SK-N-SH (cell line): ENCODE measurements at places on chromosomes 7 and 10. TPM values are rescaled to one million over a fixed set of nuclear protein-coding genes. Genes with fewer than 3 reads are reported as not detected.

ADRB1 gene
- not detected in 2 replicates for polyA plus RNA-seq

NEUROD6 gene
- not detected in 2 replicates for polyA plus RNA-seq

DNA sequence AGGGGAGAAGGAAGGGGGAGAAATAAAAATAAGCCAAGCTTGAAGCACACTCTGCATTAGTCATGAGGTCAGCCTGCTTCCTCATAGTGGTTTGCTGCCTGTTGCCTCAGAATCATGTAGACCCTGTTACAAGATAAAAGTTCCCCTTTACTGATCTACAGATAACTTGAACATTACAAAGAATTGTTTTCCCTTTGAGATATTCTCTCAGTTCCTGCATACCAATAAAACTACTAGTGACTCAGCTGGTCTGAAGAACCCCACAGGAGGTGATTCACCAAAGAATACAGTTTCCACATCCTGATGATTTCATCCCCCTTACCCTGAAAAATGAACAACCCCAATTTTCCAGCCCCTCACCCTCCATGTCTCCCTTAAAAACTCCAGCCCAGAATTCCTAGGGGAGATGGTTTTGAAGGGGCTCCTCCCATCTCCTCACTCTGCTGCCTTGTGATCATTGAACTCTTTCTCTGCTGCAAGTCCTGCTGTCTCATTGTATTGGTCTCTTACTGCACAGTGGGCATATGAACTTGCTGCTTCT, 31.5 kb upstream of the NRP1 start:
- DNase-seq: no peak

- no peak for DNase-seq
Observed at GRCh38 chr7:80984619-80985018, 65.8 kb upstream of the SEMA3C start.

DNA sequence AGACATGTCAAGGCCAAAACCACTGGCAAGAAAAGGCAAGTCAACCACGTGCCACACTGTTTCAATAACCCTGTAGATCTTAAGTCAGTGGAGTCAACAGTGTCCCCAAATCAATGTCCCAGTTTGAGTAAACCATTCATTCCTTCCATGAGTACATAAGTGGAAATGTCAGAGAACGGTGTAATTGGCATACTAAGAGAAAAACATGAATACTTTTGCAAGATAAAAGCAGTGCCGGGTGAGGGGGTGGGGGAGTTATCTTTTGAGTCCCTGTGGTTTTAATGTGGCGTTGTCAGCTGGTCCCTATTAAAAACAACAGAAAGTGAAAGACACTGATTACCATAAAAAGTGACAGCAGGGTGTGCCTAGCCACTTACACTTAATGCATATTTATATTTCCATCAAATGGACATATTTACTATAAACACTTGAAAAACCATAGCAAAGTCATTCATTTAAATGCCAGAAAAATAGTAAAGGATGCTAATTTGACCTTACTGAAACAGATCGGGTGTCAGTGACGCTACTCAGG, 37.8 kb downstream of the RSU1 start:
- no peak for DNase-seq

DNA sequence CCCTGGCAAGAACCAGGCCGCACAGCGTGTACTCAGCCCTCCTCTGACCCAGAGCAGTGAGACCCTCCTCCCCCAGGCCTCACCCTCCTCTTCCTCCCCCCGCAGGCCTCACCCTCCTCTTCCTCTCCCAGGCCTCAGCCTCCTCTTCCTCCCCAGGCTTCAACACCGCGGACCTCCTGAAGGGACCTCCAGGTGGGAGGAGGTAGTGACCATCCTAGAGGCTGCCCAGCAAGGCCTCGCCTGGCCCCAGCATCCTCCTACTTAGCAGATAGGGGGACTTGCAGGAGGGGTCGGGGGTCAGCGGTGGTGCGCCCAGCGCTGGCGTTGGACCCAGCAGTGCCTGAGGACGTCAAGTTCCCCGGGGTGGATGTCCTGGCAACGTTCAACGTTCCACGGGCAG, 270.8 kb downstream of the ELFN1 start:
- DNase-seq: no peak

C7orf57 gene
- 0.41 and 0.71 TPM in 2 replicates for polyA plus RNA-seq

- peak; percentile 33 for DNase-seq
Observed at GRCh38 chr10:118621304-118621942, 26.0 kb upstream of the PRLHR start.

- DNase-seq: no peak
Observed at GRCh38 chr7:132141109-132141508, 435.2 kb downstream of the PLXNA4 start.

- peak; percentile 30 for DNase-seq
Observed at GRCh38 chr10:100775386-100775785, 30.0 kb downstream of the PAX2 start.

DNA sequence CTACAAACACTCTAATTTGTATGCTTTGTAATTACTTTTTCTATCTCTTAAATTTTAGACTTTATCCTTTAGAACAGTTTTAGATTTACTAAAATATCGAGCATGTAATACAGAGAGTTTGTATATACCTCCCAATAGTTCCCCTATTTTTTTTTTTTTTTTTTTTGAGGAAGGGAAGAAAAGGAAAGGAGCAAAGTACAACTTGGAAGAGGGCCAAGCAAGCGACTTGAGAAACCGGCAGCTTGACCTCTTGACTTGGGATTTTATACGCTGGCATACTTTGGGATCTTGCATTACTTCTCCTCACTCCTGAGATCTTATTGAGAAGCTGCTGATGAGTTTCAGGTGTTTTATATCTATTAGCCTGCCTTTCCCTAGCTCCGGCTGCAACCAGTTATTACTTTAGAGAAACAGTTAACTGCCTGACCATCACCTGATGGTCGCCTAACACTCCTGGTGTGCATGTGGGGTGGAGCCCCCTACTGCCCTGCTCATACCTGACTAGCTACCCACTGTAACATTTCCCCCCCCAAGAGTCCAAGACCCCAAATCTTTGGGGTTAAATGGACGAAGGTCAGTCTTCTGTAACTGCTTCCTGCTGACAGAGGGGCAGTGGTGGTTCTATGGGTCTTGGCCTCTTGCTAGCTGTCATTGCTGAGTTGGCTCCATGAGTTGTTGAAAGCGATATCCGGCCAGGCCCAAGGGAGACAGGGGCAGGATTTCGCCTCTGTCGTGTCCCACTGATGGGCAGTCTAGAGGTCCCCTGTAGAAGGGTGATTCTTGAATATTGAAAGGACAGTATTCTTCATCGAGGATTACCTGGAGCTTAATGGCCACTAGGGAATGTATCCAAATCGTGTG, 28.5 kb downstream of the MKLN1 start:
- no peak for DNase-seq

- DNase-seq: no peak
Observed at GRCh38 chr10:11631291-11631690, 19.8 kb upstream of the USP6NL start.

DNA sequence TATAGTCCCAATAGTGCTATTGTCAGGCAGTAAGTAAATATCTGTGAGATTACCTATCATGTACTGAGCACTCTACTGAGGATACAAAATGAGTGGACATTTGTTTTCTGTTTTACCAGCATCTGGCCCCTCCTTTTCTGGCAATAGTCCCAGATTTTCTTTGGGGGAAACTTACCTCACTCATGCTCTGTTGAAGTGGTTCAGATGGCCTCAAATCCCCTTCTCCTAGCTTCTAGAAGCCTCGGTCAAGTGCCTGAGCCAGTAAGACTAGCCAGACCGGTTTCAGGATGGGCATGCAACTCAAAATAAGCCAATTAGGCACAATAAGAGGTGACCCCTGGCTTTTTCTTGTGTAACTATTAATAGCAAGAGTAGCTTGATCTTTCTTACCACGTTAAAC, 19.7 kb downstream of the TRDMT1 start:
- no peak for DNase-seq

DNA sequence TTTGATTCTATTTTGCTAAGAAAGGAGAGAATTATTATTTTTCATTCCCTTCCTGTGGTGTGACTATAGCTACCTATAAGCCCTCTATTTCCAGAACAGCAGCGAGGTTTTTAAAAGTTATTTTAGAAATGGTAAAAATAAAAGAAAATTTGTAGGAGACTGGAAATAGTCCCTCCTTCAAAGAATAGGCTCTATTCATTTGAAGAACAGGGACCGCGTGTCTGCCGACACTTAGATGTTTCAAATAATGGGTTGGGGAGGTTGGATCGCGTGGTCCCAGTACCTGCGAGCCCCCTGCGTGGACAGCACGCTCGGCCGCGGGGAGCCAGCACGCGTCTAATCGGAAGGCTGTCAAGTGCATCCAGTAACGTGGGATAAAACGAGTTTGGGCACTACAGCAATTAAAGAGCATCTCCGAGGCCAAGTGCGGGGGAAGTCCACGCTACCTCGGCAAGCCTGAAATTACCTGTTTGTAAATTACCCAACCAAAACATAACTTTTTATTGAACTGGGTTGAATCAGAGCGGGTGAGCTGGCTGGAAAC, 1.0 kb downstream of the CACNA2D1 start:
- DNase-seq: peak; percentile 62

DNA sequence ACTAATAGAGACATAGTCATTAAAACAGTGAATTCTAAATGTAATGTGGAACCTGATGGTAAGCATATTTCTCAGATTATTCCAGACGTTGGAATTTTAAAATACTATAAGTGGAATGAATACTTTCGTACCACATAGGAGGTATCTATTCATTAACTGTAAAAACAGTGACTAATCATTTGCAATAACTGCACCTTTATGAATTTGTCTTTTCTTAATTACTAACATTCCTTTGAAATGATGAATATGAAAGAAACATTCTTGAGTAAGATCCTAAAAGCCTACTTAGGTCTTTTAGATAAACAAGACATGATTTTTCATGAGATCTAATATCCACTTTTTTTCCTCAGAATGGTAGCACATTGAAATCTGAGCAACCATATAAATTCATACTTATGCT, 549.0 kb upstream of the LRRN3 start:
- DNase-seq: no peak

ADGRA1 gene
- not detected in 2 replicates for polyA plus RNA-seq

DNA sequence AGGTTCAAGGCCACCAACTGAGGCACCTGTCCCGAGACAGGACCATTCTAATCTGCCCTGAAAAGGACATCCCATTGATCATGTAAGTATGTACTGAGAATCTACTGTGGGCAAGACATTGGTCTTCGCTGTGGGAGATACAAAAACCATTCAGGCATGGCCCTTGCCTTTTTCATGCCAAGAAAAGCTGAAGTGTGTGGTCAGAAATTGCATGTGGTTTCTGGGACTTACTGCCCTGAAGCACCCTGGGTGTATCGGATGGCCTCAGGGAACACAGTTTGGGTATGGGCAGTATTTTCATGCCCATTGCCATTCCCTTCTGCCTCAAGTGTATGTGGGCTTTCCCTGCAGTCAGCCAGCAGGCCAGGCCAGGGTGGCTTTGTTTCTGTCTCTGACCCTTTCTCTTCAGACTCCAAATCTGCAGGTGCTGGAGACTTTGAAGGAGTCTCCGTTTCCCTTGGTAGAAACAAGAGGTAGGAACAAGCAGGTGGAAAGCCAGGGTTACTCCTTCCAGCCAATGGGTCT, 285.7 kb downstream of the ZEB1 start:
- DNase-seq: no peak

DNA sequence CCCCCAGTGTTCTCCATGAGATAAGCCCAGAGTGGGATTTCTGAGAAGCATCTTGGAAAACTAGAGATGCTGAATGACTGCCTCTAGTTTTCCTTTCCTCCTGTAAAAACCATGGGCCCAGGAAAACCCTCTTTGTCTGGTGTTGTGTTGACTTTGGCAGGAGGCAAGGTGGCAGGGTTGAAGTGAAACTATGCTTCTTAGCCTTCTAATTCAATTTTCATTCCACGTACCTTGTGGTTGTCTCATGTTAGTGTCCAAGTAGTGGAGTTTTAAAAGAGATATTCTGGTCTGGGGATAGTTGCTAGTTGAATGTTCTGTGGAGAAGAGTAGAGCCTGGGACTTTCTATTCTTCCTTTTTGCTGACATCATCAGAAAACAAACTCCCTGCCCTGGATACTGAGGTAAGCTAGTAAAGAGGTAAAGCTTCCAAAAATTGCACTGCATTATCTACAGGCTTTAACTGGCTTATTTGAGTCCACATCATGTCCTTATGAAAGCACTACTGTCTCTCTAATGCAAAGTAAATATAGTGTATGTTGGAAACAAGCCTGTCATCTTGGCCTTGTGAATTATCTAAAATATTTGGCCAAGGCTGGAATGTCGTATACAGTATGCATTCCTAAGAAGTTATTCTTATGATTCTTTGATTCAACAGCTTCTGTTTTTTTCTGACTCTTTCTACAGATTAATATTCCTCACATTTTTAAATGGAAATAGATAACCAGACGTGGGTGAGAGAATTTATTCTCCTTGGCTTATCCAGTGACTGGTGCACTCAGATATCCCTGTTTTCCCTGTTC, at the start of gene OR2F2:
TSS of gene OR2F2 (plus strand) at position 708 of the 800 bp plus-strand sequence. CDS start at position 708, 0 bp downstream.
- no peak for DNase-seq

DNA sequence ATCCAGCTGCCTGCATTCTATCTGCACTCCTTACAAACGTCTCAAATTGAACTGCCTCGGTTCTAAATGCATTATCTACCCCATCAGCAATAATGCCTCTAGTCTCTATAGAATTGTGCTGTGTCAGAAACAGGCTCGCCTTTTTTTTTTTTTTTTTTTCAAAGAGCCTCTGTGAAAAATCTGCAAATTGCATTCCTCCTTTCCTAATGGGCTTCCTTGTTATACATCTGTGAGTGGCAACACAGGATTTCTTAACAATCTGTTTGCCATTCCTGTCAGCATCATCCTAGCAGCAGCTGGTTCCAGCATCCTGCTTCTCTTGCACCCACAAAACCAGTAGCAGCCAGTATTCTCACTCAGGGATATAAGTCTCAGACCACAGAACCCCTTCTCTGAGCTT, 413.5 kb upstream of the SEMA3D start:
- DNase-seq: peak; percentile 7

HSPA12A gene
- polyA plus RNA-seq: 2.9 and 3.3 TPM in 2 replicates

DNA sequence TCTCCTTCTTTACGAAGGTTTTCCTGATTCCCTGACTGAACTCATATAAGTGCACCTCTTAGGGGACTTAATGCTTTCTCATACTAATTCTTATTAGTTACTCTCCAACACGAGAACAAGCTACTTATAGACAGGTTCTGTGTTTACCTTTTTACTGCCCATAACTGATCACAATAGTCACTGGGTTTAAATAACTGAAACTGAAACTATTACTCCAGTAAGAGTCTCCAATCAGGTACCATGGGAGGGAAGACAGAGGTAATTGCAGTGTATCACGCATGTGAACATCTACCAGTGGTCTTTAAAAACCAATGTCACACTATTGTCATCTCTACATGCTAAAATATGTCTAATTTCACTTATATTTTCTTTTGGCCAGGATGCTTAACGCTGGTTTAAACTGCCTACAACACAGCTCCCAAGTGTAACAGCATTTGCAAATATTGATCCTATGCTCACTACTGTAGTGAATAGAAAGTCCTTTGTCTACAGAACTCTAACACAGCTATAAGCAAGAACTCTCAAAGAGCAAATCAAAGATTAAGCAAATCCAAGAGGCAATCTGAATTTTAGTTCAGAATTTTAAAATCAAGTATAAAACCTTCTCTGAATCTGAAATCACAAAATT, 3.6 kb downstream of the GDI2 start:
- DNase-seq: no peak

DNA sequence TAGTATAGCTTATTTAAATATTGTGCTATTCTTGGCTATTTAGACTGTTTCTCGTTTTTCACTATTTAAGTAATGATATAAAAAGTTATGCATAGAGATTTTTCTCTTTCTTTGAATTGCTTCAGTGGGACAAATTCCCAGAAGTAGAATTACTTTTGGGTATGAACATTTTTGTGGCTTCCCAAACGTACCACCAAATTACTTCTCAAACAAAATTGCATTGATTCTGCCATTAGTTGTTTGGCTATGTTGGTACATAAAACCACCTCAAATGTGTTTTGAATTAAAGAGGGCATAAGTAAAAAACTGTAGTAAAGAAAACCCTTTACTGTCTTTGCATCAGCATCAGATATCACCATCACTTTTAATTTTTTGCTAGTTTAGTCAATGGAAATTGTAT, 31.0 kb downstream of the AKR1B1 start:
- DNase-seq: no peak
